ENCODE measurements at places on chromosomes 3 and 15. TPM values are rescaled to one million over a fixed set of nuclear protein-coding genes. Genes with fewer than 3 reads are reported as not detected.

The PRTG gene
- 26.0 TPM for total RNA-seq

The SLC28A2 gene
- total RNA-seq, result 0.23 TPM

The RAB11A gene
- 141 TPM for total RNA-seq

The IFT57 gene
- 76.0 TPM for total RNA-seq

The ALPK3 gene
- total RNA-seq, result 20.2 TPM

The SKOR1 gene
- 0.29 TPM for total RNA-seq

The LPCAT4 gene
- 10.2 TPM for total RNA-seq

The CCDC39 gene
- total RNA-seq, result not detected

The DUOXA2 gene
- not detected for total RNA-seq

The MINAR1 gene
- 1.1 TPM for total RNA-seq

The RNU6-1 gene
- not detected for total RNA-seq

The CHRM5 gene
- total RNA-seq, result not detected

The C2CD4A gene
- total RNA-seq, result 0.35 TPM

The AMT gene
- 25.1 TPM for total RNA-seq

The SH3GL3 gene
- total RNA-seq, result 4.3 TPM

The PLA2G4D gene
- total RNA-seq, result not detected

The USP19 gene
- 75.8 TPM for total RNA-seq

The CFAP20DC gene
- total RNA-seq, result 3.3 TPM

The TRPC1 gene
- 21.3 TPM for total RNA-seq

The ZNF620 gene
- 8.9 TPM for total RNA-seq

The GRM2 gene
- 0.53 TPM for total RNA-seq

The GRAMD2A gene
- 0.82 TPM for total RNA-seq

The PRICKLE2 gene
- total RNA-seq, result 50.5 TPM

The ZBTB20 gene
- 80.8 TPM for total RNA-seq

The MGA gene
- 69.2 TPM for total RNA-seq

The RETNLB gene
- total RNA-seq, result not detected

The BTLA gene
- total RNA-seq, result 0.23 TPM

The KCNH8 gene
- 1.2 TPM for total RNA-seq

The GPR156 gene
- 2.3 TPM for total RNA-seq

The ZNF860 gene
- total RNA-seq, result 2.2 TPM

The ADAMTSL3 gene
- 11.9 TPM for total RNA-seq

The MYO5C gene
- total RNA-seq, result 21.8 TPM

The BSN gene
- 1.5 TPM for total RNA-seq

The SCAMP5 gene
- 14.1 TPM for total RNA-seq

The SEMA3F gene
- 42.8 TPM for total RNA-seq

The PRC1 gene
- total RNA-seq, result 63.2 TPM

The UNC13C gene
- total RNA-seq, result 21.1 TPM

The ALG1L2 gene
- total RNA-seq, result 1.8 TPM

The SLTM gene
- 114 TPM for total RNA-seq

The LSAMP gene
- total RNA-seq, result 6.7 TPM

The GOLGA8N gene
- 16.7 TPM for total RNA-seq

The STRIT1 gene
- total RNA-seq, result 2.0 TPM

The UROC1 gene
- total RNA-seq, result 0.35 TPM

The TMC3 gene
- total RNA-seq, result not detected

The DUOXA1 gene
- total RNA-seq, result 0.93 TPM

The NR1I2 gene
- 0.47 TPM for total RNA-seq

The KNG1 gene
- 116 TPM for total RNA-seq

The GPR149 gene
- total RNA-seq, result not detected

The PLA2G4F gene
- 27.8 TPM for total RNA-seq

The ST3GAL6 gene
- 38.2 TPM for total RNA-seq

The SERPINI2 gene
- 0.82 TPM for total RNA-seq

The LEKR1 gene
- 4.0 TPM for total RNA-seq

The HES1 gene
- total RNA-seq, result 91.4 TPM

All from metanephros (tissue), 2 donors.